ENCODE measurements at places on chromosomes 5 and 9.

DNA sequence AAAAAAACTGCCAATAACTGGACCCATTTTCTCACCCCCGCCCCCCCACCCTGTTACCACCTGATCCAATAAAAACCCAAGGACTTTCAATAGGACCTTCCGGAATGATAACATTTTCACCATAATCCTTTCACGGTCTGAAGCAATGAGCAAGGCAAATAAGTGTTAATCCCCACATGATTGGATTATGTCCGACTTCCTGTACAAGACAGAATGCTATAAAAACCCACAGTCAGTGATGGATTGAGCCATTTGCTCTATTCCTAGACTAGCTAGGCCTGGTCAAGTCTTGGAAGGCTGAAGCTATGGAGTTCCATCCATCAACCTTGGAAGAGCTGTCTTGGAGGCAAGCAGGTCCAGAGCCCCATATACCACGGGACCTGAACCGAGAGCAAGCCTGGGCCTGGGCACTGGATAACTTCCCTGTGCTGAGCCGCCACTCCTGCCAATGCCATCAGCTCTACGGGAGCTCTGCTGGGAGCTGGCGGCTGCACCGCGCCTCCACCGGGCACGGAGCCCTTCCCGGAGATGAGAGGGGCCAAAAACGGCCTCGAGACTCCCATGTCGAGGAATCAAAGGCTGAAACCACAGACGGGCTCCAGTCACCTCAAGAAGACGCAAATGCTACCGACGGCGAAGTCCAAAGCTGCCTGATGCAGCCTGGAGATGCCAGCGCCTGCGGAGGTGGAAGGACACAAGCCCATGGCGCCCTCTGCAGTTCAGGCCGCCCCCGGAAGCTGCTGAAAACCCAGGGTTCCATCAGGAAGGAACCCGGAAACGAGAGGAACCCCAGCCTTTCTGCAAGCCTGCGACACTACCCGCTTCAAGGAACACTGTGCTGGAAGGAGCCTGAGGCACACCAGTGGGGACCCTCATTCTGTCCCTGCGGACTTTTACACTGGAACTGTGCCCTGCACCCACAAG lies 69.2 kb downstream of the ANXA2R start:
- no peak for DNase-seq

GRCh38 chr5:4294878-4295277 lies 699.2 kb downstream of the IRX1 start:
- DNase-seq, result no peak

GRCh38 chr5:30183795-30184194 lies 1009.7 kb upstream of the CDH6 start:
- no peak for DNase-seq

DNA sequence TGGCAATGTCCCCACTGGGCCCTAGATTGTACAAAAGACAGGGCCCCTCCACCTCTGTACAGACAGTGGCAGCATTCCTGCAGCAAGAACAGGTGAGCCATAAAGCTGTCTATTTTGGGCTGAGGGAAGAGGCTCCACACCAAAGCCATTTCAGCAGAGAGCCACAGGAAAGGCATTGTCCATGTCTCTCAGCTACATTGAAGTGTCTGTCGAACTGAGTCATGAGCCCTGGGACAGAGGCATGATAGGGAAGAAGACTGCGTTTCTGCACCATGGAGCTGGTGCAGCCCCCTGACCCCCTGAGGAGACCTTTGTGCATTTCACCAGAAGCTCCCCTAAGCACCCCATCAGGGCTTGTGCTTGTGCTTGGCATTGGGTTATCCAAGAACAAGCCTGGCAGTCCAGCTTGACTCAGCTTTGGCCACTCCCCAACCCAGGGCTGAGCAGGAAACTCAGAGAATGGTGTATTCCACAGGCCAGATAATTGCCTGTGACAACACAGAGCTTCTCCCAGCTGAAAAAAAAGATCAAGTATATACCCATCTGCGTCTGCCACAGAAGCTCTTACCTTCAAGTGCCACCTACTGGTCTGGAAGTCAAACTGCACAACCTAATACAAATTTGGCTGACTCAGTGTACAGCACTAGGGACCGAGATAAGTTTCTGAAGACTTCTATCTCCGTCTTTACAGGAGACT lies 5.9 kb upstream of the FRMD3 start:
- DNase-seq, result no peak

DNA sequence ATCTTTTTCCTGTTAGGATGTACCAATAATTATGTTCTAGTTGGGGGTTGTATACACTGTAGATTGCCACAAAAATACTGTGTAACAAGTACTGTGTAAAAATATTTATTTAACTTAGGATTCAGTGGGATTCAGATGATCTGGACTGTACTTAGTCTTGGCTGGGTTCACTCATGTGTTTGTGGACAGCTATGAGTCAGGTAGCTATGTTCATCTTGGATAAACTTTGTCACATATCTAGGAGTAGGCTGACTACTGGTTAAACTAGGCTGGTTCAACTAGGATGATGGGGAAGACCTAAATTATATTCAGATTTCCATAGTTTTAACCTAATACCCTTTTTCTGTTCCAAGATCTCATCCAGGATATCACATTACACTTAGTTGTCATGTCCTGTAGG lies 32.1 kb upstream of the TNFSF15 start:
- DNase-seq, result no peak

DNA sequence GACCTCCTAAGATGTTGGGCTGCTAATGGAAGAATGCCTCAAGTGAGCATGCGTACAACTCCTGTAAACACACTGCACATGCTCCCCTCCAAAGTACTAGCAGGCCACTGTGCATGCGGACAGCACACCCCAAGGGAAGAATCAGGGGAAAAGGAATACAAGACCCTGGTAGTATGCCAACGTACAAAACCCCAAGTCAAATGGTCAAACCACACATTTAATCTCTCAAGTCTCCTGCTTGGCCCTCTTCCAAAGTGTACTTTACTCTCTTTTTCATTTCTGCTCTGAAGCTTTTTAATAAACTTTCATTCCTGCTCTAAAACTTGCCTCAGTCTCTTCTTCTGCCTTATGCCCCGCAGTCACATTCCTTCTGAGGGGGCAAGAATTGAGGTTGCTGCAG lies 466.4 kb downstream of the DMRTA1 start:
- no peak for DNase-seq

- no peak for DNase-seq
Measured at GRCh38 chr5:145947581-145947980, 11.2 kb downstream of the SH3RF2 start.

DNA sequence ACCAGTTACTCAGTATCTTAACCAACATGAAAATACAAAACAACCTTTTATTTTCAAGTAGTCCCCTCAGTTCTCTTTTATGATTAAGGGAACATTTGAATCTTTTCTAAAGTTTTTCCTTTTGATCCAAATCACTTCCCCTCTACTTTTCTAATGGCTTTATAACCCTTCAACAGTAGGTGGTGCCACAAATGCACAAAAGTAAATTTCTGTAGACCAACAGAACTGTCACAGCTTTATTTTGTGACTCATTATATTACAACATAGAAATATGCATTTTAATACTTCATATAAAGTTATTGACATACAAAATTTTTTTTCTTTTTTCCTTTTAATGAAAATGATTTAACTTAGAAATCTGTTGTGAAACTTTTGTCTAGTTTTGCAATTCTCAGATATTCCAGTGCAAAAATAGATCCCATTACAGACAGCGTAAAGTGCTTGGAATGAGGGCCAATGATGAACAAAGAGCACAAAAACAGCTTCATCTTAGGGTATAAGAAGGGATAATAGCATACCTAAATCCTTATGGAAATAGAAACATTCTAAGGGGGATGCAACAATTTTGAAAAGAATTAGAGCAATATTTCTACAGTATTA lies 17.0 kb downstream of the NIPSNAP3B start:
- DNase-seq, result no peak
